ENCODE measurements at places on chromosomes 4 and X.
A peak's percentile ranks its signal among the peaks of the same experiment; 100 is the strongest.

GRCh38 chr4:27846951-27847350, 986.3 kb downstream of the STIM2 start:
- peak; percentile 32 for DNase-seq

- no peak for DNase-seq
Observed at GRCh38 chr4:127560755-127561154, 72.0 kb upstream of the INTU start.

GRCh38 chrX:100435726-100436125, 25.7 kb upstream of the PCDH19 start:
- no peak for DNase-seq

DNA sequence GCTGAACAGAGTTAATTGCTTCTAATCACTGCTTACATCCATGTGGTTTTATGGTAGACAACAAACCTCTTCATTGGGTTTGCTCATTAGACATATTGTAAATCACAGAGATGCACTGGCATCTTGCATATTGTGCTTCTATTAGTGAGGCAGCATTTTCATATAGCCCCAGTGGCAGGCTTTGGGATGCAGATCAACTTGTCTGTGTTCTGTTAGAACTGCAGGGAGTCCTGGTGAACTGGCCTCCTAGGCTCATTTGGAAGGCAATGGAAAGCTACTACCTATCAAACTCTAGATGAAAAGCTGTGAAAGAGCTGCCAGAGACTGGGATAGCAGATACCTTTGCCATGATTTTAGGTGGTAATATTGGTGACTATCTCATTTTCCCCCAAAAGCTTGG, 108.8 kb downstream of the NAA11 start:
- DNase-seq, result no peak

GRCh38 chr4:93086356-93086755, 742.2 kb upstream of the ATOH1 start:
- no peak for DNase-seq

DNA sequence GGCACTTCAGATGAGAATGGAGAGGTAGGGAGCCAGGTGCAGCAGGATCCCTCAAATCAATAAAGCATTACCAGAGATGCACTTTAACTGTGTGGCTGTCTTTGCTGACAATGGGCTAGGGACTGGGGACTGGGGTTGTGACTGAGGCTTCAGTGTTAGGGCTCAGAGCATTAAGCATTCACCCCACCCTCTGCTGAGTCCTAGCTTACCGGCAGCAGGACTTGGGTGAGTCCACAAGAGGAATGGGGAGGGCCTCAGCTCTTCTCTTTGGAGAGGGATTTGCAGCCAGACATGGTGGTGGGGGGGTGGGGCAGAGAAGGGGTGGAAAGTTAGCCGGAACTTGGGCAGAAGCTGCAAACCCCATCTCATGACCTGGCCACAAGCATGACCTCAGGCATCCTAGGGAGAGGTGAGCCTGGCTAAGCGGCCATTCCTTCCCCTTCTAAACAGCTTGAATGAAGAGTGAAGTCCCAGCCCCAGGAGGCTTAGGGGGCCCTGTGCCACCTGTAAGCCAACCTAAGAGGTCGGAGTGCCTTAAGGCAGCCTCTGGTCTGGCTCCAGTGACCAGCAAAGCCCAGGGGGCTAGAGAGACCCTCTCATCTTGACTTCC, 78.4 kb downstream of the STARD8 start:
- no peak for DNase-seq

DNA sequence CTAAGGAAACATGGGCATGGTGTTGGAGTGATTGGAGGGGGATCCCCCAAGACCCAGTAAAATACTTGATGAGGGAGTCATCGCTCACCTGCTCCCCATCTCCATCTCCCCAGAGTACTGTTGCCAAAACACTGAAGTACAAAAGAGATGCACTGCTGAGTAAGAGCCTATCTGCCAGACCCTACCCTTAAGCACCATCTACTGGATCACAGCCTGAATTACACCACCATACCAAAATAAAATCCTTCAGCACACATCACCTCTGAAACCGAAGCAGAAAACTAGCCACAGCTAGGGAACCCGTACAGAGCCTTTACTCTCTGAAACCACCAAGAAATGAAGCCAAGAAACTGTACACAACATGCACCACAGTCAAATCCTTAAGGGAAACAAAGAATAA, 466.3 kb upstream of the ACTRT1 start:
- DNase-seq, result peak; percentile 25

GRCh38 chr4:2500547-2500946, 31.6 kb downstream of the RNF4 start:
- no peak for DNase-seq

- peak; percentile 1 for DNase-seq
Observed at GRCh38 chrX:79412972-79413371, 45.8 kb upstream of the ITM2A start.

- DNase-seq, result no peak
Observed at GRCh38 chr4:93409035-93409434, 419.5 kb upstream of the ATOH1 start.

- no peak for DNase-seq
Observed at GRCh38 chr4:80852061-80852460, 178.4 kb upstream of the BMP3 start.

DNA sequence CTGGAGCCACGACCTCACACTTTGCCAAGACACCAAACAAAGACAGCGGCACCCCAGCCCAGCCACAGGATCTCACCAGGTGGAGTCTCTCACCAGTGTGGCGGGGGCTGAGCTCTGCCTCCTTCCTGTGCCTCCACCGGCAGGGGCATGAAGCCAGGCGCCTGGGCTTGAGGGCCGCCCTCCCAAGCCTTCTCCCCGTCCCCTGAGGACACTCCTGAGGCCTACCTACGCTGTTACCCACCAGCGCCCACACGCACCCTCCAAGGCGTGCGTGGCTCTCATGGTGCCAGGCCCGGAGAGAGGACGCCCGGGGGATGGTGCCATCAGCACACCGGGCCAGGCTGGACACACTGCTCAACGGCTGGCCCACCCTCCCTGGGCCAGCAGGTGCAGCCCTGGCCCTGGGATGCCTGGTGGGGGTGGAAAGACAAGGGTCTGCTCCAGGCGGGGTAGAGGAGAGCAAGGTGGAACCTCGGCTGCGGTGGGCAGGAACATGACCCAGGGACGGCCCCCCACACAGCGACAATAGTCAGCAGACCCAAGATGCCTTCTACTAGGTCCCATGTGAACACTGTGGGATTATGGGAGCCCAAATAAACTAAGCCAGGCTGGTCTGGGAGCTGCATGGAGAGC, 22.1 kb downstream of the NELFA start:
- no peak for DNase-seq

- no peak for DNase-seq
Observed at GRCh38 chr4:158802914-158803313, 34.1 kb downstream of the FNIP2 start.

DNA sequence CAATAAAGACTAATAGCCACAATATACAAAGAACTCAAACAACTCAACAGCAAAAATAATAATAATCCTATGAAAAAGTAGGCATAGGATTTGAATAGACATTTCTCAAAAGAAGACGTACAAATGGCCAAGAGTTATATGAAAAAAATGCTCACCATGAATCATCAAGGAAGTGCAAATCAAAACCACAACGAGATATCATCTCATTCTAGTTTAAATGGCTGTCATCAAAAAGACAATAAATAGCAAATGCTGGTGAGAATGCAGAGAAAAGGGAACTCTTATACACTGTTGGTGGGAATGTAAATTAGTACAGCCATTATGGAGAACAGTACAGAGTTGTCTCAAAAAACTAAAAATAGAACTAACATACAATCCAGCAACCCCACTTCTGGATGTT, 18.8 kb downstream of the TLR6 start:
- DNase-seq, result peak; percentile 56

GRCh38 chr4:169615467-169616106, 3.2 kb upstream of the NEK1 start:
- no peak for DNase-seq

- no peak for DNase-seq
Observed at GRCh38 chr4:40731792-40732245, 17.9 kb upstream of the NSUN7 start.

GRCh38 chrX:72392816-72393800, 87.4 kb upstream of the CITED1 start:
- DNase-seq, result no peak

DNA sequence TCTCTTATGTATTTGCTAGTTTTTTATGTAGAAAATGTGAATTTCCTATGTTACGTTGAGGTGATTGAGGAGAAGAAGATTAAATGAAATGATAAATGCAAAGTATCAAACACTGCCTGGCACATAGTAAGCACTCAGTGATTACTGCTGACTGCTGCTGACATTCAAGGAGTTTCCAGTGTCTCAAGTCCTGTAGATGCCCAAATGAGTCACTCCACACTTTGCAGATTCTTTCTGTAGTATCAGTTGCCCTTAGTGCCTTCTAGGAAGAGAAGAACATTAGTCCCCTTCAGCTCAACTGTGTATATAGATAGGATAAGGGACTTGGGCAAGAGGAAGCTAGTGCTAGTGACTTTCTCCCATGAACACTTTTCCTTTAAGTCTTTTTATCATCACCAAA, 240.5 kb upstream of the TEX13A start:
- peak; percentile 8 for DNase-seq

DNA sequence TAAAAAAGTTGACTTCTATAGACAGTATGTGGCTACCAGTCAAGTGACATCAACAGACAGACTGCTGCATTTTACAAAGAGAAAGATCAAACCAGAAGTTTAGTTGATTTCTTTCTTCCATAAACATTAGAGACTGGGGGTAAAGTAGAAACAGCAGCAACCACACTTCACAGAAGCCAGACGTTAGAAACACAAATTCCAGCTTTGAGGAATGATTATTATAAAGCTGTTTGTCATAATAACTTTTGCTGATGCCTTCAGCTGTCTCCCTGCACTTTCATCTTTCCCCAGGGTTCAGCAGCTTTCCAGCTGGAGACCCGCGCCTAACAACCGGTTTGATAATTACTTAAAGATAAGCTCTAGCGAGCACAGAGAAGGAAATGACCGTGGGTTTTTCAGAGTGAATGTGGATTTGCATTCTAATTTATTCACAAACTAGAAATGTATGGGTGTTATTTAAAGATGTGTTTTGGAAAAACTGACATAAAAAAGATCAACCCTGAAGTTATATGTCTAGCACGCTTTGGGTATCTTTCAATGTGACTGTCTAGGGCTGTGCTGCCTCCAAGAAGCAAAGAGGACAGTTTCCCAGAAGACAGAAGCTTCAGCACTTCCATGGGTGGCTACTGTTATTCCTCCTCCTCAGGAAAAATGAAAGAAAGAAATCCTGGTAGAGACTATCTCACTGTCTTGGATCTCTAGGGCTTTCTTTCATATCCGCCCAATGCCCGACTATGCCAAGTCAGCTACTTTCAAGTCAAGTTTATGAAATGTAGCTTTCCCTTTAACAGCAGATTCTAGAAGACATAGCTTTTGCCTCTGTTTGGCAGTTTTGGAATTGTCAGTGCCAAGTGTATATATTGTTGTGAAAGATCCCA, 15.0 kb upstream of the ENAM start:
- no peak for DNase-seq

All from fibroblast of skin of abdomen (primary cell).